ENCODE measurements at places on chromosomes 7 and 10.
A peak's percentile ranks its signal among the peaks of the same experiment; 100 is the strongest.

DNA sequence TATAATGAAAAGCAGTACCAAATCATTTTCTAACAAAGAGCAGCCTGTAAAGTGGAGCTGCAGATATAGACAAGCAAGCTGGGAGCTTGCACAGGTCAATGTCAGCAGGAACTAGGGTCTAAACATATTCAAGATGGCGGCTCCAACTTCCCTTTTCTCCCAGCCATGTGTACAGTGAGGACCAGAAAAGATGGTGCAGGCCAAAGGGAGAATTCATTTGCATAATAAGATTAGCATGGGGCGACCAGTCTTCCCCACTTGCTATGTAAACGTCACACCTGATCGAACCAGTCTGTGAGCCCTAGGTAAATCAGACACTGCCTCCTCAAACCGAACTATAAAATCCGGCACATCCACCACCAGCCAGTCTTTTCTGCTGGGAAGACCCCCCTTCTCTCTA is 4.4 kb upstream of the RAPGEF5 start:
- DNase-seq: no peak

DNA sequence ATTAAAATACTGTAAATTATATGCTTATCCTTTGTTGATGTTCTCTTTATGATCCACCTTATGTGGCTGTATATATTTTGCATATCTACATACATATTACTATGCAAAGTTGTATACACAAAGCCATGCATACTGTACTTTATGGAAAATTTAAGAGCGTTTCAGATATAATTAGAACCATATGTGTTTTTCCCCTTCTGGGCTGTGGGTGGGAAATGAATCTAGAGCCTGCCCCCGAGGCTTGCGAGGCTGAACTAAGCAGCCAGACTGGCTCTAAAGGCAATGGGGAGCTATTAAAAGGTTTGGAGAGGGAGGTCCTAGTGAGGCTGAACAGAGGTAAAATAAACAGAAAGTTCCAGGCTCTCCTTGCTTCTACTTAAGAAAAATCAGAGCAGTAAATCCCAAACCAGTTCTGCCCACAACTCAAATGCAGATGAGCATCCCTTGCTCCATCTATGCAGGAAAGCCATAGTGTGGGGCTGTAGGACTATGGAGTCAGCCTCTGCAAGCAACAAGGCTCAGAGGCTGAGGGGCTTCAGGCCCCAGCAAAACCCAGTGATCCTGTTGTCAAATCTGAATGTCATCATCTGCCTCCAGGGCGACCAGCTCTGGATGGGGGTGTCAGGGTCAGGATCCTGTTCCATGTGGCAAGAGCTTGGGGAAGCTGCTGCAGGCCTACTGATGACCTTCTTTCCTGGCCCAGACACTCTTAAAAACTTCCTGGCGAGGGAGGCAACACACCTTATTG is 14.1 kb upstream of the DDIT4 start:
- peak; percentile 43 for DNase-seq

DNA sequence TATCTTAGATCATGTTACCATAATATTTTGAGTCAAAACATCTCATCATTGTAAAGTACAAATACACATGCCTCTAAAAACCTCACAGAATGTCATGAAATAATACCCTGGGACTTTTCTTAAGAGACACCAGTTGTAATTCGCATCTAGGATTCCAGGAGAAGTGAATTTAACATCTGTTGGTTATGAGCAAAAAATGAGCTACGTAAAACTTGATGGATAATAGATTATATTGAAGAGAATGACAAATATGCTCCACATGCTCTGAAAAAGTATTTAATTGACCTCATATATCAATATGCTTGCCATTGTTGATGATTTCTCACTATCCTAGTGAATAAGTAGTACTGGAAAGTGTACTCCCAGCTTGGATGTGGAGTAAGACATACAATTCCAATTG is 227.0 kb downstream of the BBS9 start:
- no peak for DNase-seq

DNA sequence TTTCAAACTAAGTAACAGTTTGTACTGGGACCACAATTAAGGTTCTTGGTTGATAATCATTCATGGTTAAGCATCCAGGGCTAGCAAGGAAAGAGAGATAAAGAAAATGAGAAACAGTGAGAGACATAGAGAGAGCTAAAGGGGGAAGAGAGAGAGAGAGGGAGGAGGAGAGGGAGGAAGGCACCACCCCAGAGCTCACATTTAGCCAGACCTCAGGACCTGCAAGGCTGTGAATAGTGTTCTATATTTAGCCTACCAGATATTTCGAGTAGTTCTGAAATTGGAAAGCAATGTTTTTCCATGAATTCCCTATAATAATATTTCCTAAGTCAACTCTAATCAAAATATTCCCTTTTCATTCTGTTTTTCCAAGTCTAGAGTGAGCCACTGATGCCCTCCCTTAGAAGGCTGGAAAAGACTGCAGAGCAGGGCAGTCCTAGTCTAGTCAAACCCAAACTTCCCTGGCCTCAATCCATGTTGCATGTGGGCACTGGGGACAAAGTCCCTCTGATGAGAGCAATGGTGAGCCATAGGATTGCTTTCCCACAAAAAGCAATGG is 119.4 kb upstream of the INHBA start:
- DNase-seq: no peak

- DNase-seq: no peak
Measured at GRCh38 chr7:100171087-100171681, 2.8 kb upstream of the GAL3ST4 start.

GRCh38 chr7:44887293-44887692 is 2.0 kb upstream of the PURB start:
- no peak for DNase-seq

GRCh38 chr10:14010101-14010558 is 320.6 kb downstream of the FRMD4A start:
- DNase-seq: no peak

All from Ammon's horn (tissue), 1 donor.